SK-N-DZ (cell line): ENCODE measurements at places on chromosomes 4 and X.

- DNase-seq = no peak
Measured at GRCh38 chr4:156190615-156191014, 236.9 kb upstream of the CTSO start.

DNA sequence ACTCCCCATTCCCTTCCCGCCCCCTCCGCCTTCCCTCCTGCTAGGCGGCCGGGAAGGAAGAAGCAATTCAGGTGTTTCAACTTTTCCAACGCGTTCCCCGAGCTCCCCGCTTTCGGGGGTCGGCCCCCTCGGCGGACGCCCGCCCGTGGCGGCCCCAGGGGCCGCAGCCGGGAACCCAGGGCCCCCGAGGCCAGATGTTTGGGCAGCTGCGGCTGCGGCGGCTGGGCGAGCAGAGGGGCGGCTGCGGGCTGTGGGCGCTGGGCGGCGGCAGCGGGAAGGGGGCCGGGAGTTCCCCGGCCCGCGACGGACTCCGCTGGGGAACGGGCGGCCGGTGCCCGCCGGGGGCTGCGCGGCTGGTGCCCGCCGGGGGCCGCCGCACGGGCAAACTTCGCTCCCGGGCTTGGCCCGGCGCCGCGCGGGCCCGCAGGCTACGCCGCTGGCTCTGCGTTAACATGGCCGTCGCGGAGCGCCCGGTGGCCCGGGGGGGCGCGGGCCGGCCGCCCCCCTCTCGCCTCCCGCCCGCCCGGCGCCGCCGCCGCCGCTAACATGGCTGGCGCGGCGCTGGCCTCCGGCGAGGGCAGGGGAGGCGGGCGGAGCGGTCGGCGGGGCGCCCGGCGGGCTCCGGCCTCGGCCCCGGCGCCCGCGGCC lies 510 bp downstream of the HMGB3 start:
- DNase-seq = no peak

DNA sequence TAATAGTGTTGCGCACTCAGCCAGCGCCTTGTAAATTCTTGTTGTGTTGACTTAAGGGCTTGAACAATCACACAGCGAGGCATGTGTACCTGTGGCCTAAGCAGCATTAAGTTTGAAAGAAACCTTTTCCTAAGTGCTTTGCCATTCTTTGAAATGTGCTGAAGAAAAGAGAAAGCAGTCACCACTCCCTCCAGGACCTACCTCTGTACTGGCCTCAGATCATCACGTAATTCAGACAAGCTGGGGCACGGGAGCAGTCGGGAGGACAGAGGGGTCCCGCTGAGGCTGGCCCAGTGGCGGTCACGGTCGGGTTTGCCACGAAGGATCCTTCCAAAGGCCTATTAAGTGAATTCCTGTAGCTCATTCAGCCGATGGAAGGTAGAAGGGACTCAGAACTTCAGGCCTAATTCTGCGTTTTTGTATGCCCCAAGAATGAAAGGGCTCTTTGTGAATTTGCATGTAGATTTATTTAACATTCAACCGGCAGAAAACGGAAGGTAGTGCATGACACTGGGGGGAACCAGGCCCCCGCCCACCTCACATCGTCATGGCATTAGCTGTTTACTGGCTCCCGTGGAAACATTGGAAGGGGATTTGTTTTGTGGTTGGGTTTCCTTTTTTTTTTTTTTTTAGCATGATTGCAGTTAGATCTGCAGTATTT lies 106.3 kb downstream of the TRAPPC11 start:
- no peak for DNase-seq

GRCh38 chr4:19214591-19215186 lies 1037.0 kb upstream of the SLIT2 start:
- no peak for DNase-seq

- no peak for DNase-seq
Measured at GRCh38 chrX:31653422-31653821, 581.6 kb upstream of the FTHL17 start.
